ENCODE measurements at places on chromosomes 2 and 18. TPM values are rescaled to one million over a fixed set of nuclear protein-coding genes. Genes with fewer than 3 reads are reported as not detected.

The LYPD1 gene
- total RNA-seq, result 2.3 TPM

The SLC38A11 gene
- total RNA-seq, result not detected

The TLX2 gene
- total RNA-seq, result not detected

The ESPNL gene
- total RNA-seq, result 4.3 TPM

The CHN1 gene
- 64.3 TPM for total RNA-seq

The CPS1 gene
- total RNA-seq, result 139 TPM

The CDH19 gene
- total RNA-seq, result not detected

The UGT1A6 gene
- not detected for total RNA-seq

The SCN9A gene
- 1.4 TPM for total RNA-seq

The LIPG gene
- 1.5 TPM for total RNA-seq

The KCNJ3 gene
- 3.3 TPM for total RNA-seq

The SULT1C4 gene
- 9.3 TPM for total RNA-seq

The LCT gene
- not detected for total RNA-seq

The REG3A gene
- total RNA-seq, result 0.30 TPM

The LINC00305 gene
- 0.21 TPM for total RNA-seq

The ALPI gene
- not detected for total RNA-seq

The PRKRA gene
- 63.2 TPM for total RNA-seq

The BCL2 gene
- 0.70 TPM for total RNA-seq

The MC2R gene
- not detected for total RNA-seq

The RHOB gene
- total RNA-seq, result 92.1 TPM

The KRTCAP3 gene
- total RNA-seq, result 1.3 TPM

The TMEM169 gene
- total RNA-seq, result 1.8 TPM

The STPG4 gene
- not detected for total RNA-seq

Data from cardiac muscle cell (in vitro differentiated cells and primary cell).